Esophagus squamous epithelium (tissue), 5 donors: ENCODE measurements at places on chromosomes 1 and 21.

DNA sequence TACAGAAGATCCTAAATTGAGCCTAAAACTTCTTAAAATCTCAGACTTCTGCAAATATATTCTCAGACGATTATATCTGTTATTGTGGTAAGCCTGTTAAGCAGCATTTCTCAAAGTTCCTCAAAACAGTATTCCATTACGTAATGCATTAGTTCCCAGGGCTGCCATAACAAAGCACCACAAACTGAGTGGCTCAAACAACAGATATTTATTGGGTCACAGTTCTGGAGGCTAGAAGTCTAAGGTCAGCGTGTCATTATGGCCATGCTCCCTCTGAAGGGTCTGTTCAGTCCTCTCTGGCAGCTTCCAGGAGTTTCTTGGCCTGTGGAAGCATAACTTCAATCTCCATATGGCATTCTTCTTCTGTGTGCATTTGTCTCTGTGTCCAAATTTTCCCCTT is 103.5 kb upstream of the ST6GALNAC5 start:
- DNase-seq: no peak

GRCh38 chr1:232900818-232901217 is 49.6 kb upstream of the NTPCR start:
- DNase-seq: no peak

- no peak for DNase-seq
Measured at GRCh38 chr1:66495495-66495894, 38.5 kb upstream of the SGIP1 start.

GRCh38 chr21:44582055-44582454 is 1.7 kb upstream of the KRTAP10-5 start:
- no peak for DNase-seq

DNA sequence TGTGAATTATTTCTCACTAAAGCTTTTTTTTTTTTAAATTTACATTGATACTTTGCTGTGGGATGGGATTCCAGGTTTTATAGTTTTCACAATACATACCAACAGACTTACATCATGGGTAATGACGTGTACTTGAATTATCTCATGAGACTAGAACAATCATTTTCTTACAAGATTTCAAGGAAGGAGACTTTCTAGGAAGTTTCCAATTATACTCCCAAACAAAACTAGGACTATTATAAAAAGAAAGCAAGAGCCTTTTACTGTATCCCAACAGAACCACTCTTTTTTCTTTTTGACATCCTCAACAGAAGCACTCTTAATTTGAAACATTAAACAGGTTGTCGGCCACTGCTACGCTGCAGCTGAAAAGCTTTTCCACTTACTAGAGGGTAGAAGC is 48.7 kb downstream of the TESK2 start:
- no peak for DNase-seq

DNA sequence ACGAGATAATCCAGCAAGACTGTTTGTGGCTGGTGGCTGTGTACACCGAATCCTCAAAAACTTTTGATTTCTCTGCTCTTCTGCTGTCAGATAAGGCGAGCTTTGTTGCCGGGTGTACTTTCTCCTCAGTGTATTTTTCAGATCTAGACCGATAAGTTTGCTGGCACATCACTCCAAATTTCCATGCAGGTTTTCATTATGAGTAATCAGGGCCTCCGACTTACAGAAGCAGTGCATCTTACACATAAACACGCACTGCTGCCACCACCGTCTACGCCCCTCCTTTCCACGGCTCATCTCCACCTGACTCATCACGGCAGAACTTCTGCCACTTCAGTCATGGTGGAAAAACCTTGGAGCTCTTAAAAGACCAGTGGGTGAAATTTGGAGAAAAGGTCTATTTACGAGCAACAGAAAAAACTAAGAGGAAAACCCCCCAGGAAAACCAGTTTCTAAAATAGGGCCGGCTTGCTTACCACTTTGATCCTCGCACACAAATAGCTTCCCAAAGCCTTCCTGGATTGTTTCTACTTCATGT is 7.7 kb downstream of the ZBTB21 start:
- no peak for DNase-seq

- no peak for DNase-seq
Measured at GRCh38 chr1:109815809-109816174, 52.1 kb upstream of the EPS8L3 start.

DNA sequence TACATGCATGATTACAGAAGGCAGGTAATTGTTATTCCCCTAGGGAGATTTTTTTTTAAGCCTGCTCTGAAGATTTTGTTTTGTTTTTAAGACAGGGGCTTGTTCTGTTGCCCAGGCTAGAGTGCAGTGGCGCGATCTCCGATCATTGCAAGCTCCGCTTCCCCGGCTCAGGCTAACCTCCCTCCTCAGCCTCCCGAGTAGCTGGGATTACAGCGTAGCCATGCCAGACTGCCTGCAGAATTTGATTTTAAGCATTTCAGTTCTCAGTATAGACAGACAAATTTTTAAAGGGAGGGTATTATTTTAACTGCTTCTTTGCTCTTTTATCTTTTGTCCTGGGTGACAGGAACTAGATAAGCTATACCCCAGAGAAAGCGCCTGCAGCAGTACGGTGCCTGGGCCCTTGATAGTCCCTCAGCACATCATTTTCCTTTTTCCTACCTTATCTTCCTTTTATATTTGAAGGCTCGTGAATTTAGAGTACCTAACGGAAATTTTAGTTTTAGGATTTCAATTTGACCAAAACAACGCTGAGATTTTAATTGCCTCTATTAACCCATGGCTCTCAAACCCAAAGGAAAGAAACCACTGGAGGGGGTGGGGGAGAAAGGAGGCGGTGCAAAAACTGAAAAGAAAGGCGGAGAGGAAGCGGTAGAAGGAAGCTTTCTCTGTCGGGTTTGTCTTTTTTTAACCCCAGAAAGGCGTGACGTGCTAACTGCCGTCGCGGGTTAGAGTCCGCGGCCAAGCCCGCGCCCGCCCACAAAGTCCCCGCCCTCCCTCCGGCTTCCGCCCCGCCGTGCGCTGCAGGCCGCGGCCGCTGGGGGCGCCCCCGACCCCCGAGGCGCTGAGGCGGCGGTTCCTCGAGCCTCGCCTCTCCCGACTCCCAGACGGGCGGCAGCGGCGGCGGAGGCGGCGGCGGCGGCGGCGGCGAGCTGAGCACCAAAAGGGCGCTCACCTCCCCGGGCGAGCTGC is at the start of gene EEIG2:
Gene EEIG2 (plus strand): TSS at position 886 of the 972 bp plus-strand sequence. CDS start 329 bp downstream, outside the sequence.
- peak; percentile 14 for DNase-seq

GRCh38 chr1:119729044-119729443 is 17.3 kb downstream of the PHGDH start:
- no peak for DNase-seq

DNA sequence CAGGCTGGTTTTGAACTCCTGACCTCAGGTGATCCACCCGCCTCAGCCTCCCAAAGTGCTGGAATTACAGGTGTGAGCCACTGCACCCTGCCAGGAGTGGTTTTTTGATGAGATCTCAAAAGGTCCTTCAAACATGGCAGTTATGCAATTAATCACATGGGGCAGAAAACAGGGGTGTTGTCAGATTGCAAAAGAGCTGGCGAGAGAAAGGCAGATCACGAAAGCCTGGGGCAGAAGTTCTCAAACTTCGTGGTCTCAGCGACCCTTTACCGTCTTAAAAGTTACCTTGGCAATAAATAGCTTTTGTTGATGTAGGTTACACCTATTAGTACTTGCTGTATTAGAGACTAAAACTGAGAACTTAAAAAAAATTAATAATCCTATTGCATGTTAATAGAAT is 16.1 kb downstream of the CNR2 start:
- DNase-seq: no peak

GRCh38 chr1:41997153-41997552 is 78.4 kb upstream of the HIVEP3 start:
- no peak for DNase-seq

GRCh38 chr1:190754666-190755065 is 277.0 kb upstream of the BRINP3 start:
- DNase-seq: no peak

- DNase-seq: no peak
Measured at GRCh38 chr1:21781815-21782348, 1.1 kb downstream of the USP48 start.

DNA sequence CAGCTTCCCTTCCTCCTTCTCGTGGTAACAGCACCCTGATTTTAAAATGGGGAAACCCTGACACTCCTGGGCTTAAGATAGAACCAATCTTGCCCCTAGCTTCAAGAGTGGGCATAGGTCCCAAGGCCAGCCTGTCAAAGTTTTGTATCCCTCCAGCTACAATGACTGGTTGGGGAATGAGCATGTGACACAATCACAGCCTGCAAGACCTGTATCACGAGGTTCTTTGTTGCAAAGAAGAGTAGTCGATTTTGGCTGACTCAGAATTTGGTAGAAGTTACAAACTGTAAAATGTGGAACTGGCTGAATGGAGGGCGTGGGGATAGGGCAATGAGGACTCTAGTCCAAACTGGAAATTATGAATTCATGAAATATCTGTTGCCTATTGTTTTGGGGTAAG is 18.7 kb downstream of the CTSK start:
- no peak for DNase-seq

- DNase-seq: no peak
Measured at GRCh38 chr1:1032424-1032823, 12.5 kb downstream of the AGRN start.

DNA sequence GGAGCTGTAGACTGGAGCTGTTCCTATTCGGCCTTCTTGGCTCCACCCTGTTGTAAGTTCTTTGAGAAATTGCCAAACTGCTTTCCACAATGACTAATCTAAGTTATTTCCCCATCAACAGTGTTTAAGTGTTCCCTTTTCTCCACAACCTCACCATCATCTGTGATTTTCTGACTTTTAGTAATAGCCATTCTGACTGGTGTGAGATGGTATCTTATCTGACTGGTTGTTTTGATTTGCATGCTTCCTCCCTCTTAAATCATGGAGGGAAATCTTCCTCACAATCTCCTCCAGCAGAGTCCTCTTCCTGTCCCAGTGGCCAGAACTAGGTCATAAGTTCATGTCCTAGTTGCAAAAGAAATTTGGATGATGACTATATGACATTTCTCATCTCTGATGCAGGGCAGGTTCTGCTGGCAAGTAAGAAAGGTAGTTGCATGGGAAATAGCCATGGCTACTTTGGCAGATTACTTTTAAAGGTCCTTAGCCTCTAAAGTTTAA is 294.0 kb downstream of the LRRC40 start:
- DNase-seq: no peak

DNA sequence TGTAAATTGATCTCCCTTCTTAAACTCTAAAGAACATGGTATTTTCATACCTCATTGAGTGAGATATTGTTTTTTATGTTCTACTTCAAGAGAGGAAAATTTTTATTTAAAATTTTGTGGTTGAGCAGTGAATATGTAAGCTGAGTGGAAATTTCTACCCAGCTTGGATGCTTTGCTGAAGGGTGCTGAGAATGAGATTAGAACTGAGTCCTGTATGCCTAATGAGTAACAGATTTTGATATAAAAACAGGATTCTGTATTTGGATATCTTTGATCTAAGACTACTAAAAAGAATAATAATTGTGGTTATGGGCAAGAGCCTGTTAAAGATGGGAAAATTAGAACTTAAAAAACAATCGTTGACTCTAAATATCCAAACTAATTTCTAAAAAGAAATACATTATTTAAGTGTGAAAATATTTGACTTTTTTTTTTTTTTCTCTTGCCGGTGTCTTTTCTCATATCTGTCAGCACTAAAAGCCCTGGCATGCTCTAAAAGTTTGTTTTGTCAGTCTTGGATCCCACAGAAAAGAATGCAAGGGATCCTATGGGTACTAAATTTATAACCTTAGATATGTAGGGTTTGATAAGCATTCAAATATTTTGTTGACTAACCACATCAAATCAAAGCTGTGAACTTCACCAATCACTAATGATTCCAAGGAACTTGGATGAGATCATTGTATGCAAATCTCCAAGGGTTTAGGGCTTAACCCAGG is 652.3 kb downstream of the PTPRC start:
- DNase-seq: no peak

DNA sequence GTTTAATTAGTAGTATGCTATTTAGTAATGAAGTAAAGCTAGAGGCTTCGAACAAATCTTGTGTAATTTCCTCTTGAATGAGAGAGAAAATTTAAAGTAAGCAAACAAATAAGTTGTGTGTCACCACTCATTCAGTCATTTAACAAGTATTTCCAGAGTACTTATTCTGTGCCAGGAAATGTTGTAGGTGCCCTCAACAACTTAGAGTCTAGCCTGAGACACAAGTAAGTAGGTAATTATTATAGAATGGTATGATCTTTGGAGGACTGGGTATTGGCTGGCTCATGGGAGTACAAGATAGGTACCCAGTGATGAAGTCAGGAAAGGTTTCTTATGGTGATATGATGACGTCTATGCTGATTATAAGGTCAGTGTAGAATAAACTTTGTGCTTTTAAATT is 17.4 kb upstream of the METTL18 start:
- DNase-seq: no peak

DNA sequence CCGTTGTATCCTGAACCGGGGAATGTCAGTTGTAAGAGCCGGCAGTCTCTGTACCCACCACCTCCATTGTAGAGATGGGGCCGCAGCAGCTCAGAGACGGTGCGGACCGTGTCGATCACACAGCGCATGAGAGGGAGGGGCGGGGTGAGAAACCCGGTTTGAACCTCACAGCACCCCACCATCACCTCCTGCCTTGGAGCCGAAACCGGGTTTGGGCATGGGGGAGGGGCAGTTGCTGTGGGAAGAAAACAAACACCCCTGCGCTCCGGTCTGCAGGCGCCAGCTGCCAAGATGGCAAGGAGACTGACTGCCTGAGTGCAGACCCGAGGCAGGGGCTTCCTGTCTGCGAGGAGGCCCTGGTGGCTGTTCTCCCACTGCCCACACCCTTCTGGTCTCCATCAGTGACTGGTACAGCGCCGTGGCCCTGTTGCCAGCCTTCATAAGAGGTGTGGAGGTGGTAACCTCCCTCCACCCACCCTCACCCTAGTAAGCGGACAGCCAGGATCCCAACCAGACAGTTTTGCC is 69.2 kb upstream of the SSBP3 start:
- no peak for DNase-seq

DNA sequence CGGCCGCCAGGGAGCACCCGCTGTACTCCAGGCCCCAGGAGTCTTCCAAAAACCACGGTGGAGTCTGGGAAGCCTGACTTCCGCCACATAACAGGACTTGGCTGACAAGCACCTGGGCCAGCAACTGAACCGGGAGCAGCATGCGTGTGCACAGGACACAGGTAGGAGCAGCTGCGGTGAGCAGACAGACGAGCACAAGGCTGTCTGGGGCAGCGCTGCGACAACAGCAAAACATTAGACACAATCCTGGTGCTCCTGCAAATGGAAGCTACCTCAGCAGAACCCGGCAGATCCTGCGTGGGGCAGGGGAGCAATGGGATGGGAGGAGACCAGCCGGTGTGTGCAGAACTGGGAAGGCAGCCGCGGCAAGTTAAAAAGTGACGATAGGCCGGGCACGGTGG is 80.4 kb downstream of the NPHP4 start:
- DNase-seq: no peak

DNA sequence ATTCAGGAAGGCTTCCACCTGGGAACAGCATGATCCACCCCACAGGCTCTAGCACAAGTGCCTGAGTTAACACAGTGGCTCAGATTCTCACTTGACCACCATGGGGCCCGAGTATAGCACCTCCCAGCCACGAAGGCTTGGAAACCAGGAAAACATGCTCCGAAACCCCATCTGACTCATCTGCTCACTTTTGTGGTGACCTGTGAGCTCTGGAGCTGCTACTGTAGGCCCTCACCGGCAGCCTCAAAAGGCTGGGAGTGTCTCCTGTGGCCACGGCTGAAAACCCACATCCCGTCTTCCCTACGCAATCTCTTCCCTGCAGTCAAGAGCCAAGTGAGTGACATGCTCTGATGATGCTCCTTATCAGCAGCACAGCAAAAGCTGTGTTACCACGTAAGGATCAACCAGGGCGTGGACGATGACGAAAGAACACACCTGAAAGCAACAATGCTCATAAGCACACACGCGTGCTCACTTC is 81.4 kb downstream of the TGFBR3 start:
- DNase-seq: no peak
